ENCODE measurements at places on chromosomes 3 and 15.

GRCh38 chr3:13507247-13507569 is 27.1 kb downstream of the HDAC11 start:
- no peak for DNase-seq

- no peak for DNase-seq
These were observed 22.4 kb downstream of the PHLDB2 start for GRCh38 chr3:111881480-111881879.

DNA sequence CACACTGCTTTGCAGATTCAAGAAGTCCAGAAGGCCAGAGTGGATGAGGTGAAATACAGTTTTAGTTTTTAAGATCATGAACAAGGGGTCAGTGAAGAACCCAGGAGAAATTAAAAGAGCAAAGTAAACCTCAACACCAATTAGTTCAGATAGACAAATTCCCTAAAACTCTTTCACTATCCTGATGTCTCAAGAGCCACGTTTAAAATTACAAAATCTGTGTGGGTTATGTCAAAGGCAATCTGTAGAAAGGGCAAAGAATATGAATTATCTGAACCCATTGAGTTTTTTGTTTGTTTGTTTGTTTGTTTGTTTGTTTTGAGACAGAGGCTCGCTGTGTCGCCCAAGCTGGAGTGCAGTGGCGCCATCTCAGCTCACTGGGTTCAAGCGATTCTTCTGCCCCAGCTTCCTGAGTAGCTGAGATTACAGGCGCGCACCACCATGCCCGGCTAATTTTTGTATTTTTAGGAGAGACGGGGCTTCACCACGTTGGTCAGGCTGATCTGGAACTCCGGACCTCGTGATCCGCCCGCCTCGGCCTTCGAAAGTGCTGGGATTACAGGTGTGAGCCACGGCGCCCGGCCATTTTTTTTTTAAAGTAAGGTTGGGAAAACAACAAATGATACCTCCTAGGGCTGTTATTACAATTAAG is 32.1 kb upstream of the ST3GAL6 start:
- no peak for DNase-seq

- DNase-seq, result no peak
These were observed 14.2 kb downstream of the SV2B start for GRCh38 chr15:91114301-91114700.

GRCh38 chr3:143158014-143158988 is 38.7 kb downstream of the CHST2 start:
- DNase-seq, result no peak

DNA sequence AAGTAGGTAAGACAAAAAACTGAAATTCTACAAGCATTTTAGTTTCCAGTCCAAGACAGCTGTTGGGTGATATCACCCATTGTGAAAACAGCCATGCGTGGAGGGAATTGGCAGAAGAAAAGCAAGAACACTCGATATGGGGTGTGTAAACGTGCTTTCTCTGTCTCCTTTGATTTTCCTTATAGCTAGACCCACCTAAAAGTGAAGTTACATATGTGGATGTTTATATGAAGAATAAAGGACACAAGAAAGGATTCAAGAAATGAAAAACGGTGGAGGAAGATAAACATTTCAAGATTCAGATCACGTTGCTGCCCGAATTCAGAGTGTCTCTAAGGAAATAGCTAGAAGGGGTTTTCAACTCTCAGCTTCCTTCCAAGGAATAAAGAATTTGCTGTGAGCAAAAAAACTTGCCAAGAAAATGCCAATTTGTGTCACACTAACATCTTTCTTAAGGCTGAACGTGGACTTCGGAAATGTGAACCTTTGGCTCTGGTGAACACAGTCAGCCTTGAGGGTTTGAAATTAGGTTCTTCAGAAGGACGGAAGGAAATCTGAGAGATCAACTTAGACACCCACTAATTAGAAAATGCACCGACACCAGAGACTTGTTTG is 269.0 kb upstream of the ADAMTS9 start:
- no peak for DNase-seq

DNA sequence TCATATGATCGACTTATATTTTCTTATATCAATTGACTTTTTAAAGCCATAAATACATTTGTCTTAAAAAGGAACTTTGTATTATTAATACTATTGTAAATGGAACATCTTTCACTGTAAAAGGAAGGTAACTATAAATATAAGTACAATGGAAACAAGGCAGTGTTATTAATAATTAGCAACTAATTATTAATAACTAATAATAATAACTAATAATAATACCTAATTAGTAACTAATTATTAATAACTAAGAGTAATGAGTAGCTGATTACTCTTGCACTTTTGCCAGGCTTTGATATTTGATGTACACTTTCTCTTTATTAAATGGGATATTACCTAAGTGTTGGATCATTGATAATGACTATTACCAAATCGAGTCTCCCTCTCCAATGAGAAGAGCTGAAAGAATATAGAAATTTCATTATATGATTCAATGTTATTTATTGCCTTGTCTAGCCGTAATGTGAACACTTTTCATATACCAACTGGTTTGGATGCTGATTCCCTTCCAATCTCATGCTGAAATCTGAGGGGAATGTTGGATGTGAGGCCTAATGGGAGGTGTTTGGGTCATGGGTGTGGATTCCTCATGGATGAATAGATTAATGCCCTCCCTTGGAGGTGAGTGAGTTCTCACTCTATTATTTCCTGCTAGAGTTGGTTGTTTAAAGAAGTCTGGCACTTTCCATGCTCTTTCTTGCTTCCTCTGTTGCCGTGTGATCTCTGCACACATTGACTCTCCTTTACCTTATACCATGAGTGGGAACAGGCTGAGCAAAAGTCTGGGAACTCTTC is 202.1 kb upstream of the ZBTB20 start:
- DNase-seq, result no peak

GRCh38 chr3:150870406-150870805 is 34.8 kb downstream of the MINDY4B start:
- no peak for DNase-seq

DNA sequence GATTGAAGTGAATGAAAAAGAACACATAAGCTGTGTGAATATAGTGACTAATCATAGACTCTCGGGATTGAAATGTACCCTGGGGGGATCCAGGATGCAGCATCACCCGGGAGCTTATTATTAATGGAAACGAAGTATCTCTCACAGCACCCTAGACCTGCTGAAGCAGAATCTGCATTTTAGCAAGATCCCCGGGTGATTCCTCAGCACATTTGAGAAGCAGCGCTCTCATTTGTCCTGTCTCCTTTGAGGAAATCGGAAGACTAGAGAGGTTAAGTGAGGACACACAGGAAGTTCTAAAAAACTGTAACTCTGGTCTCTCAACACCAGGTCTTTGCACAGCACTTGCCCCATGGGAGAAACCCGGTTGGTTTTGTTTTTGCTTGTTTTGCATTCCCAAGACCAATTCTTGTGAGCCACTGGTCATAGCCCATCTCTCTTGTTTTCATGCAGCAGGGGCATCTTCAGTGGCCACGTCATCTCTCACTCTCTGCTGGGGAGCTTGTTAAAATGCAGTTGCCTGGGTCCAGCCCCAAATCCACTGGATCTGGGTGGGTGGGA is 30.2 kb downstream of the ZNF710 start:
- no peak for DNase-seq

DNA sequence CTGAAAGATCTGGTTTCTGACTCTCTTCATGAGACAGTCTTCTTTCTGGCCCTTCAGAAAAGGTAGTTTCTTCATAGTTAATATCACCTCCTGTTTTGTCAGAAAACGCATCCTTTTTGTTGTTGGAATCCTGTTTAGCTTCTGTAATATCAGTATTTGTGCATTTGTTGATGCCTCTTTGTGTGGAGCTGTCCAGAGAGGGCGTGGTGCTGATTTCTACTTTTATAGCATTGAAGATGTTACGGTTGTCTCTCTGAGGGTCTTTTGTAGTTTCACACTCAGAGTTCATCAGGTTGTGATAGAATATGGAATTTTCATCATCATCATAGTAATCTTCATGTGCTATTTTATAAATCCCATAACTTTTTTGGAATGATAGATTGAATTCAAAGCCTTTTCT is 8.9 kb downstream of the GPR149 start:
- no peak for DNase-seq

GRCh38 chr3:181855825-181856224 is 144.1 kb downstream of the SOX2 start:
- DNase-seq, result no peak

- DNase-seq, result no peak
These were observed 1260.4 kb upstream of the ALCAM start for GRCh38 chr3:104106276-104106675.

- DNase-seq, result no peak
These were observed 424.7 kb upstream of the THBS1 start for GRCh38 chr15:39156166-39156565.

DNA sequence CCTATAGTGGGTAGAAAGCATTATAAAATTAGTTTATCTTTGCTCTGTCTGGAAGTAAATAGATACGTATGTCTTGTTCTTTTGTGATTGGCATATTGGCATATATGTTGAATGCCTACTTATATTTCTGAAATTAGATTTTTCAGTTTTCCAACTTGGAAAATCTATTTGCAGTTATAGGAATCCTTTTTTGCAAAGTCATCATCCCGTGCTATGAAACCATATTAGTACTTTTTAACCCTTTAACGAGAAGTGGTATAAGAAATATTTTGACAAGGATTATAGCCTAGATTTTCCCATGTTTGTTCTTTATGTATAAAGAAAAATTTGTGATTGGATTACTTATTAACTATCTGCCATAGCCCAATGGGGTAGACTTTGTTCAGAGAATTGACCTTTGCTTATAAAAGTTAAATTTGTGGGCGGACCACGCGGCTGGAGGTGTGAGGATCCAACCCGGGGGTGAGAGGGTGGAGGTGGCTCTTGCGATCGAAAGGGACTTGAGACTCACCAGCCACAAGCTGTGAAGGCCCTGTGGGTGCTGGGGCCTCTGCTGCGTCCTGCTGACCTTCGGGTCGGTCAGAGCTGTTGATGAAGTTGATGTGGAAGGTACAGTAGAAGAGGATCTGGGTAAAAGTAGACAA is 5.9 kb downstream of the LRRC28 start:
- no peak for DNase-seq

GRCh38 chr3:132843349-132843748 is 121.1 kb upstream of the NPHP3 start:
- no peak for DNase-seq

DNA sequence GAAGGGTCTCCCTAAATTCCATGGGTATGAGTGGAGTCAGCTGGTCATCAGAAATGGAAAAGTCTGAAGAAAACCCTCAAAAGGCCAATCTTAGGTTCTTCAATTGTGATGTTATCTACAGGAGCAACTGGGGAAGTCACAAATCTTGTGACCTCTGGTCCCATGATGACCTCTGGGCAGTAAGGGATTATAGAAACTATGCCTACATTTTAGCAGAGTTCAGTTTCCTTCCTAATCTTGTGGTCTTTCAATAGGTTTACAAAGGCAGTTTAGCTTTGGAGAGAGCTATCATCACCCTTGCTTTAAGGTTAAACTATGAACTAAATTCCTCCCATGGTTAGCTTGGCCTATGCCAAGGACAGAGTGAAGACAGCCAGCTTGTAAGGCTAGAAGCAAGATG is 225.1 kb downstream of the DPH6 start:
- DNase-seq, result no peak

GRCh38 chr3:16840101-16840424 is 44.7 kb upstream of the PLCL2 start:
- DNase-seq, result no peak
